ENCODE measurements at places on chromosomes 6 and 20.

- no peak for DNase-seq
Observed at GRCh38 chr6:106890447-106890846, 84.1 kb downstream of the CD24 start.

- DNase-seq: no peak
Observed at GRCh38 chr6:83827050-83827449, 26.1 kb upstream of the RIPPLY2 start.

DNA sequence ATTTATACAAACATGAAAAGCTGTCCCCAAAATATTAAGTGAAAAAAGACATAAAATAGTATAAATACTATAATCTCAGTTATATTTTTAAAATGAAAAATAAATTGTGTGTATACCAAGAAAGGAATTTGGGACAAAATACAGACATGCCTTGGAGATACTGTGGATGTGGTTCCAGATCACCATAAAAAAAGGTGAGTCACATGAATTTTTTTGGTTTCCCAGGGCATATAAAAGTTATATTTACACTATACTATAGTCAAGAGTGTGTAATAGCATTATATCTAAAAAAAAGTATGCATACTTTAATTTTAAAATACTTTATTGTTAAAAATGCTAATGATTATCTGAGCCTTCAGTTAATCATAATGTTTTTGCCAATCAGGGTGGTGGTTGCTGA is 17.4 kb upstream of the SDHAF4 start:
- no peak for DNase-seq

DNA sequence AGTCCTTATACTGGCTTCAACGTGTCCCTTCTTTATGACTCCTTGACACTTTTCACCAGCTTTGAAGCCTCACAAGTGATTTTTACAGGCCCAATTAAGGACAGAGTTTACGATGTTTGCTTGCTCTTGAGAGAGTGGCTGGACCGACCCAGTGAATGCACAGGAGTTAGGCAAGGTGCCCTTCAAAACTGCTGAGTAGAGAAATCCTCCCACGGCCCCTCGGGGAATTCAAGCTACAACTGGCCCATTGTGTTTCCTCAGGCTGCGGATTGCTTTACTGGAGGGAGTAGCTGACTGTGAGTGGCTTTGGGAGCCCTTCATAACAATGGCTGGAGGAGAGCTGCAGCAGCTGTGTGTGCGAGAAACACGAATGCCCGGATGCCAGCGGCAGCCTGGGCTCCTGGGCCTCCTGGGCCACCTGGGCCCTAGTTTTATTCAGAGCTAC is 50.0 kb downstream of the SGK1 start:
- no peak for DNase-seq

- no peak for DNase-seq
Observed at GRCh38 chr20:4066551-4066950, 51.2 kb upstream of the RNF24 start.

GRCh38 chr6:39441986-39442385 is 119.5 kb upstream of the KCNK16 start:
- no peak for DNase-seq

DNA sequence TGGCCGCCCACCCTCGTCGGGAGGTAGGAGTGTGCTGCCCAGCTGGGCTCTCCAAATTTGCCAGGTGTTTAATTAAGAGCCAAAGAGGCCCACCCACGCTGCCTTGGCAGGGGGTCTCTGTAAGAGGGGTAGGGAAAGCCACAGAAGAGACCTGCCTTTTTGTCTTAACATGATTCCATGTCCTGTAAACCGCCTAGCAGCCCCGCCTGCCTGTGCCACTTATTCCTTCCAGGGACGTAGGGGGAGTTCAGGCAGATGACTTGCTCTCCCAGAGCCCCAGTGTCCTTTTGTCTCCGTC is 2.1 kb downstream of the FAM210B start:
- DNase-seq: no peak

DNA sequence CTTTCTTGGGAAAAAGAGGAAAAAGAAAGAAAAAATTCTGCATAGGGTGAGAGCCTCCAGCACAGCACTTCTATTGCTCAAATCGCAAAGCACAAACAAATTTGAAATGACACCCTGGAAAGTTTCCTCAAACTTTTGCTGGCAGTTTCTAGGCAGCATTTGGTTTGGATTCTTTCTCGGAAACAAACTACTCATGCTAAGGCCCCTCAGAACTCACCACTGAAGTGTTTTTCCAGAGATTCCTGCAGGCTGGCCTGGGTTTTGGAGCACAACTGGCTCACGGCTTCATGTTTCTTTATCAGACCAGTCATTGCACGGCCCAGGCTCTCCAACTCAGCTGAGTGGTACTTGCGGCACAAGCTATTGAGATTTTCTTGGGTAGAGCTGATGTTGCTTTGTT is 237.8 kb downstream of the SYNE1 start:
- DNase-seq: no peak

GRCh38 chr6:93420163-93420795 is 920 bp upstream of the EPHA7 start:
- DNase-seq: no peak

- DNase-seq: no peak
Observed at GRCh38 chr6:44253307-44254101, 3.8 kb downstream of the SLC35B2 start.

DNA sequence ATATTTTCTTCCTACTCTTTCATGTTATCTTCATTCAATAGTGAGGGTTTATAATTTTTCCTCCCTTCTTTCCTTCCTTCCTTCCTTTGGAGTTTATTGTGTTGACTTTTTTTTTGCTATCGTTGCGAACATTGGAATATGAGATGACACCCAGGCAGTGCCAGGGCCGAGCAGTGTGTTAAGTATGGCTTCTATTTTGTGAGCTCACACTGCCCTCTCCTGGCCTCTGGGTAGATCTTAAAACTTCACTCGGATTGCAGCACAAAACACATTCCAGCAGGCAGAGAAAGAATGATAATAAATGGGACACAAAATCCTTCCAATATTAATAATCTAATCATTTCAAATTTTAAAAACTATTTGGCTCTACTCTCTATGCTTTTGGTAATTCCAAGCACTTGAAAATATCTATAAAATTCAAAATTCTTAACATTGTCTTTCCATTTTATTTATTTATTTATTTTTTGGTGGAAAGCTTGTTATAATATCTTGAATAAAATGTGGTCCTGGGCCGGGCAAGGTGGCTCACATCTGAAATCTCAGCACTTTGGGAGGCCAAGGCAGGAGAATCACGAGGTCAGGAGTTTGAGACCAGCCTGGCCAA is 147.4 kb upstream of the OLIG3 start:
- DNase-seq: peak; percentile 24

DNA sequence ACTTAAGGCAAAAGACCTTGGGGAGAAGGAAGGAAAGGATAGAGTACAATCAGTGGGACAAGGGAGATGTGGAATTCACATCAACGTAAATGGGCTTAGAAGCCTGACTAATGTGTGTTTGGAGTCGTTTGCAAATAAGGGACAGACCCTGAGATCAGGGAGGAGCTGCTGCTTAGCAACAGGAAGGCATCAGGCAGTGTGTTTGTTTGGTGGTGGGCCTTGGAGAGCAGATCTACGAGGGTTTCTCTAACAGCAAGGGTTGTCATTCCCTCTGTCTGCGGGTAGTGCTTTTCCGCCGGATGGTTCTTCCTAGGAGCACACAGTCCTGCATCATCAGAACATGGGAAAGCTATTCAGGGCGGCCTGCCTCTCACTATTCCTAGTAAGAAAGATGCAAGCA is 40.4 kb downstream of the C6orf118 start:
- no peak for DNase-seq

DNA sequence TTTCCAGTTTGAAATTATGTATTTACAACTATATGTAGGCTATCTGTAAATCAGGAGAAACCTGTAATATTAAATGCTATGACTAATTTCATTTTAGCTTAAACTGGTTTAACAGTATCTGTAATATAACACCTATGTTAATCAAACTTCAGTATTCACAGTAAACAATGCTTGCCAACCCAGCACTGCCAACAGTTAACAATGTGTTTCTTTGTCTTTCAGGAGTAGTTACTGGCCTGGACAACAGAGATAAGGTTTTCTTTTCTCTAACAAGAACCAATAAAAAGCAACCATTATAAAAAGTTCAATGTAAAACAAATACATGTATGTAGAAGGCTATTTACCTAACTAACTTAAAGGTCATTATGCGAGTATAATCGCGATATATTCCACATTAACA is 158.8 kb downstream of the CDK19 start:
- DNase-seq: no peak
